ENCODE measurements at places on chromosomes 7 and 10.

DNA sequence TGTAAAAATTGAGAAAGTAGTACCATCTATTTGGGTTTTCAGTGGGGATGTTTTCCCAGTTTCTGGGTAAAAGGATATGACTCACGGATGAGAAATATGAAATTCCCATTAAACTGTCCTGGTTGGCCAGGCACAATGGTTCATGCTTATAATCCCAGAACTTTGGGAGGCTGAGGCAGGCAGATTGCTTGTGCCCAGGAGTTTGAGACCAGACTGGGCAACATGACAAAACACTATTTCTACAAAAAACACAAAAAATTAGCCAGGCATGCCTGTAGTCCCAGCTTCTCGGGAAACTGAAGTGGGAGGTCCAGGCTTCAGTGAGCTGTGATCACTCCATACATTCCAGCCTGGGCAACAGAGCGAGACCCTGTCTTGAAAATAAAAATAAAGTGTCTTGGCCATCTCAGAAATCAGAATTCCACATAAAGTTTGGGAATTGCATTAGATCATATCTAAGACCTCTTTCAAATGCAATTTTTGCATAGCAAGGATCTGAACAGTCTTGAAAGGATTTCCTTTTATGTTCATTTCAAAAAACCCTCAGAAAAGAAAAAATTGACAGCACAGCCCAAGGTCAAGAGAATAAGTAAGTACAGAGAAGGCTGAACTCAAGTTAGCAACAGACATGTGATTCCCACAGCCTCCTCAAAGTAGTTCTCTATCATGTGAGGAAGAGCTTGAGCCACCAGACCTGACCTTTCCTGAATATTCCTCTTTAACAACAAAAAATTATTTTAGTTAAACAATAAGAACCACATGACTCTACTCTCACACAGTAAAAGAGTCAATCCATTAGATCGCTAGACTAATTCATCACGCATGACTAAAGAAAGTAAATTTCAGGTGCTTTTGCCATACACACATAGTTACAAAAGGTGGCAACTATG, 141.5 kb upstream of the CAV2 start:
- DNase-seq, result no peak

- no peak for DNase-seq
These were observed 106.4 kb downstream of the DNAJB6 start for GRCh38 chr7:157442993-157443831.

GRCh38 chr7:130350945-130351790, 6.6 kb downstream of the CPA5 start:
- DNase-seq, result no peak

- no peak for DNase-seq
These were observed 1.9 kb upstream of the SFRP4 start for GRCh38 chr7:37918526-37918925.

GRCh38 chr10:114811862-114812261, 9.7 kb upstream of the FHIP2A start:
- no peak for DNase-seq

DNA sequence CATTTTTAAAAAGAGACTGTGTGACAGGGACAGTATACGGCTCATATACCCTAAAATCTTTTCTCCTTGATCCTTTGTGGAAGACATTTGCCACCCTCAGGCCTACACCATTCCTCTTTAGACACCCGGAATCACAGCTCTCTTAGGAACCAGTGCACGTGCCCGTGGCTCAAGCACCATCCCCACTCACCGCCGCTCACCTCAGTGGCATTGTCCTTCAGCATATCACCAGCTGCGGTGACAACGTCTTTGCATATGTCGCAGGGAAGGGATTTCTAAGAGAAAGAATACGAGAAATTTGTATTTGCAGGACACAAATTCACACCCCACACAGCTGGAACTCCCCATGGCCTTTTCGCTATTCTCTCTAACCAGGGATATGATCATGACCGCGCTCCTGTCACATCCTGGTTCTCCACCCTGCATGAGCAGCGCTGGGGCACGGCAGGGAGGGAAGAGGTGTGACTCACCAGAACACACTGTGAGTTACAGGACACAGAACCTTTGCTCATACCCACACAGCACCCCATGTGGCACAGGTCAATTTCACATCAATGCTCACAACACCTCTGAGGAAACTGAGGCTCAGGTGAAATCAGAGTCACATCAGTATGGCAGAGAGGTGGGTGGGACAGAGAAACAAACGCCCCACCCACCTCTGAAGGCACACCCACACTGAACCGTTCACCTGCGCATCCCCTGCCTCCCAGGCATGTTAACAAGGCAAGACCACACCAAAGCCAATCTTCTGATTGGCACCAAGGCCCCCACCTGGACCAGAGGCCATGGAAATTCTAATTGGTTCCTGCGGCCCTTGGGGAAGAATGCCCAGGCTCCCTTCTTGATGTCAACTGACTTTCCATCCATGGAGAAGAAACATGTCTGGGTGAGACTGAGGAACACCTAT, 19.2 kb downstream of the PSAP start:
- DNase-seq, result no peak

- no peak for DNase-seq
These were observed 35.2 kb upstream of the LYZL1 start for GRCh38 chr10:29253690-29254029.

All from iPS DF 19.7 (cell line).